ENCODE measurements at places on chromosomes 6 and 20.

DNA sequence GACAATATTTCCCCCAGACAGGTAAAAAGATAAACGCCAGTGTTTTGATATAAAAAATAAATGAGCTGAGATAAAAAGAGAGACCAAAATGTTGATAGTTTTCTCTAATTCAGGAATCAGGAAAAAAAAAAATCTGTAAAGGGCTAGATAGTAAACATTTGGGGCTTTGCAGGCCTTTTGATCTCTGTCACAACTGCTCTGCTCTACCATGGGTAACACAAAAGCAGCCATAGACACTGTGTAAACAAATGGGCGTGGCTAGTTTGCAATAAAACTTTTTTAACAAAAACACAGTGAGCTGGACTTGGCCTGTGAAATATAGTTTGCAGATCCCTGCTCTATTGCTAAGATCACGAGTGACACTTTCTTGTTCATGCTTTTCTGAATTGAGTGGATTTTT lies 219.1 kb upstream of the STXBP5 start:
- DNase-seq, result no peak

DNA sequence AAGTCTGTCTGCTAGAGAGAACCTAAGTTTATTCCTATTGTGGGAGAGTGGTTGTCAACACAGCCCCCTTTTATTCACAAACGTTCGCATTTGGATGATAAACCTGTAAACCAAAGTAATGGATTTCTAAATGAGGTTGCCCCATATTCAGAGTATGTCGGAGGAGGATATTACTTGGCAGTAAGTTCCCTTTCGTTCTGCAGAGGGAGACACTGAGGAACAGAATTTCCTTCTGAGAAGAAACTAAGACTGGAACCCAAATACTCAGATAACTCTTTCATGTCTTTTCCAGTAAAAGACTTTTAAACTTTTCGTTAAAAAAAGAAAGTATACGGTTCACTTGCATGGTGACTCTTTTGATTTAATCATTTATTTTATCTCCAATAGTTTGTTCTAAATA lies 754.6 kb upstream of the MMS22L start:
- no peak for DNase-seq

- peak; percentile 17 for DNase-seq
Observed at GRCh38 chr6:34773916-34774315, 16.6 kb downstream of the SNRPC start.

DNA sequence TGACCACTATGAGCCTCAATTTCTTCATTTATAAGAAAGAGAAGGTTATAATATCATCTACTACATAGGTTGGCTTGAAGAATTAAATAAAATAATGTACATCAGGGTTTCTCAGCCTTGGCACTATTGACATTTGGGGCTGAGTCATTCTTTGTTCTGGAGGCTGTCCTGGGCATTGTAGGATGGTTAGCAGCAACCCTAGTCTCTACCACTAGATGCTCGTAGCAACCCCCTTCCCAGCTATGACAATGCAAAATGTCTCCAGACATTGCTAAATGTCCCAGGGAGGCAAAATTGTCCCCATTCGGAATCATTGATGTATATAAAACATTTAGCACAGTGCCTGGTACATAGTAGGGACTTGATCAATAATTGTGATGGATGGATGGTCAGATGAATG lies 152.1 kb downstream of the KHDC1L start:
- no peak for DNase-seq

DNA sequence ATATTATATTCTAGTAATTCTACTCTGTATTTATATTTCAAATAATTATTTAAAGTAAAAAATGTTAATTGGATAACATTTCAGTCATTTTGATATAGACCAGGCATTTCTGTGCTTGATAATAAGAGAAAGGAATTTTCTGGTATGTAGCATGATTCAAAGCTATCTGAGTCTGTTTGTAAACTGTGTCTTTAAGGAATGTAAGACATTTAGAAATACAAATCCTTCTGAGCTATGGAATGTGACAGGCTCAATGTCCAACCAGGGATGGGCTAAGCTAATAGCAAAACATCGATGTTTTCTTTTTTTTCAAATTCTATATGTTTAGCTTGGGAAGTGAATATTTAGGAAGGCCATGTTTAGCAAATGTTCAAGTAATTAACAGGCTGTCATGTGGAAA lies 41.5 kb upstream of the FAM83B start:
- no peak for DNase-seq

- DNase-seq, result peak; percentile 4
Observed at GRCh38 chr6:113102761-113103160, 754.4 kb upstream of the MARCKS start.

GRCh38 chr6:125816828-125817280 lies 26.1 kb downstream of the NCOA7 start:
- DNase-seq, result no peak

DNA sequence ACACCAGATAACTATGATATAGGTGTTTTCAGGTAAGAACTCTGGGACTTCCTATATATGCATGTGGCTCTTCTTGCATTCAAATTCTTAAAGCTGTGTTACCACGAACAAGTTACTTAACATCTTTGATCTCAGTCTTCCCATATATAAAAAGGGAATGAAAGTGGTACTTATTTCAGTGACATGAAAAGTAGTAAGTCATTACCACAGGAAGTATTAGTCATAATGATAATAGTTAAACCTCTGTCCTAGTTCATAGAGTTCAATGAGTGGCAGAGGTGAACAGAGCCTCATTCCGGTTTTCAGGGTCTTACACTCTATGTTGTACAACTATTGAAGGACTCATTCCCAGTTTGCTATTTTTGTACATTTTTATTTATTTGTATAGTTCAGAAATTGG lies 237.0 kb downstream of the NKAIN2 start:
- no peak for DNase-seq
